ENCODE measurements at places on chromosomes 1 and 21.

GRCh38 chr1:207251066-207251465 lies 70.4 kb upstream of the CD55 start:
- DNase-seq = no peak

DNA sequence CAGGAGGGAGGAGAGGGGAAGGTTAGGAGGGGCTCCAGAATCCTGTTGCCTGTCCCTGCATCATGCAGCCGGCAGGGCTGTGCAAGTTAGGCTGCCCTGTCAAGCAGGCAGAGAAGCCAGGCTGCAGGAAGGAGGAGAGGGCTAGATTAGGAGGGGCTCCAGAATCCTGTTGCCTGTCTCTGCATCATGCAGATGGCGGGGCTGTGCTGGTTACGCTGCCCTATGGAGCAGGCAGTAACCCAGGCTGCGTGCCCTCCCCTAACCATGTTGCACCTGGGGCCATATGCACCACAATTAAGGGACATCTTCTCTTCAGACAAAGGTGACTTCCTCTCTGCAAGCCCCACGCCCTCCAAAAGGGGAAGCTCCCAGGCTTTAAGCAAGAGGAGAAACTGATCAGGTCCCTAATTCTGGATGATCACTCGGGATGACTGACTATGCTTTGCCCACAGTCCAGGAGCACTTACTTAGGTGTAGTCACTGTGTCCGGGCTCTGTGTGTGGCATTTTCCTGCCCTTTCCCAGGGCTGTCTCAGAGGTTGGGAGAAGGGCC lies 457.4 kb downstream of the SETD4 start:
- no peak for DNase-seq

- DNase-seq = no peak
Measured at GRCh38 chr1:55352080-55352810, 137.1 kb upstream of the USP24 start.

- DNase-seq = no peak
Measured at GRCh38 chr21:38527737-38528136, 29.5 kb upstream of the ERG start.

DNA sequence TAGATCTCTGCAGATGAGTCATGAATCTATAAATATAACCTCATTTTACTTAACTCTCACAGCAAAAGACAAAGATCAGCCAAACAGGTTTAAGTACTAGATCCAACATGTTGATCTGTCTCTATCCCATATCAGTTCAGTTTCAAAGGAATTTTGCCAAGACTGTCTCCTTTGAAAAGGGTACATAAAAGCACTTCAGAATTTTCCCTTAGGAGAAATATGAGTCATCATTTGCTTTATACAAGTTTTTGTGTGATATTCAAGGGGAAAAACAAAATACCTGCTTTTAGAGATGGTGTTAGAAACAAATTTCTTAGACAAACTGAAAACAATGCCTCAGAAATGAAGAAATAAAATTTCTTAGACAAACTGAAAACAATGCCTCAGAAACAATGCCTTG lies 73.5 kb upstream of the LRRC7 start:
- DNase-seq = no peak

DNA sequence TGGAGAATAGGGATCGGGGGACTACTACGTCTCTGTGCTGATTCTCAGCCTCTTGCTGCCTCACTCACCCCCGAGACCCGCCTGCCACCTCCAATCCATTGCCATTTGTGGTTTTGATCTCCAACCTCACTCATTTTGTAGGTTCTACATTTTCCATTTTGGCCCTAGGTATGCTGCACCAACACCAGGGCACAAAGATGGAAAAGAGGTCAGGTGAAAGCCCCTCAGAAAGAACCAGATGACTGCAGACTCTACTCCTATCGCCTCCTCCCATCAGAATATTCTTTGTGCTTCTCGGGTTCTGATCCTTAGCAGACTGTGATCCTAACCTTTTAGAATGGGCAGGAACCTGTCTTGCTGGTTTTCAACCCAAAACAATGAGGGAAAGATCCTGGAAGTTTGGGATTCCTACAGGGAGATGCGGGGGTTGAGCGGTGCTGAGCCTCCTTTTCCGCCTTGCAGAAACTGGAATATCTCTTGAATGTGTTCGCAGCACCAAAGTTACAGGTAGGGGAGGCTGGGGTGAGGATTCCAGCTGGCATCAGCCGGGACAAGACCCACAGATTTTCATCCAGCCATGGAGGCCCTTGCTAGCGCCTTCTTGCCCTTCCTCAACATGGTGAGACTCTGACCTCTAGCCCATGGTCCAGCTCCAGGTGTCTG lies 53.1 kb downstream of the RHBG start:
- DNase-seq = no peak

DNA sequence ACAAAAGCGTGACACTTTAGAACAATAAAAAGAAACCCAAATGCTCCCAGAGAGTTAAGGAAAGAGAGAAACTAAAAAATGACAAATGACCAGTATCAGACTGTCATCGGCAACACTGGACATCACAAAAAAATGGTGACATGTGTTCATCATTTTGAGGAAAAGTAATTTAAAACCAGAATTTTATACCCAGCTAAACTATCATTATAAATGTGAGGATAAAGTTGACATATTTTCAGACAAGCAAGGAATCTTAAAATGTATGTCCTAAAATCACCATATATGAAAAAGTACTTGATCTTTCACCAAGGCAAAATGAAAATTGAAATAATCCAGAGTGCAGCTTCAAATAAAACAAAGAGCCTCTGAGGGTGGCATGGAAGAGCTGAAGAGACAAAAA lies 1.3 kb upstream of the KRTAP10-11 start:
- DNase-seq = no peak

DNA sequence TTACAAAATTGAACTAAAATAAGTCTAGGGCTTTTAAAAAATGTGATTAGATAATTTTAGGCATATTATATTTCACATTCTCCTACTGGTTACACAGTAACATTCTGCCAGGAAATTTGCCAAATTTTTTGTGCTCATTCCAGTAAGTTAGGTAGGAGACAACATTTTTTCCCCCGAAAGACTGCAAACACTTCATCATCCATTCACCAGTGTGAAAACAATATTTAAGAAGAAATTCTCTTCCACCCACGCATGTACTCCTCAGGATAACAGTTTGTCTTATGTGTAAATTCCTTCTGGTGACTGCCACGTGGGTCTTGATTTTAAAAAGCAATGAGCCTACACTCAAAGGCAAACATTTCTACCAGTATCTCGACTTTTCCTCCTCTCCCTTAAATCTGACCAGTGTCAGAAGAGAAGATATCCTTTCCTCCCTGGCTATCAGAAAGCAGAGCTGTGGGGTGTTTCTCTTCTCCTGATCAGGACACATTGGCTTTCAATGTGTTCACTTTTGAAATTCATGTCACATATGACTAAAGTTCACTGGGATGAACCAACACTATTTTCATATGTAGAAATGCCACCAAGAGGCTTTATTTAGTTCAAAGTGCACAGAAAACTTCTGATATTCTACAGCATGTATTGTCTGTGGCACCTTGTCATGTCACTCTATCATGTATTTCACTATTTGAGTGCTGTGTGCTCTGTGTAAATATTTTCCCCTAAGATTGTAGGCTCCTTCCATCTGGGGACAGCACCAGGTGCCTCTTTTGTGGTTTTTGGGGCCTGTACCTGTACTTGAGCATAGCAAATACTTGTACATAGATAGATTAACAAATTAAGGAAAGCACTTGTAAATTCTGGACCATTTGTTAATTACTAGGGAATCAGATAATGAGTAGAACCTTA lies 38.6 kb downstream of the LHX9 start:
- DNase-seq = no peak

DNA sequence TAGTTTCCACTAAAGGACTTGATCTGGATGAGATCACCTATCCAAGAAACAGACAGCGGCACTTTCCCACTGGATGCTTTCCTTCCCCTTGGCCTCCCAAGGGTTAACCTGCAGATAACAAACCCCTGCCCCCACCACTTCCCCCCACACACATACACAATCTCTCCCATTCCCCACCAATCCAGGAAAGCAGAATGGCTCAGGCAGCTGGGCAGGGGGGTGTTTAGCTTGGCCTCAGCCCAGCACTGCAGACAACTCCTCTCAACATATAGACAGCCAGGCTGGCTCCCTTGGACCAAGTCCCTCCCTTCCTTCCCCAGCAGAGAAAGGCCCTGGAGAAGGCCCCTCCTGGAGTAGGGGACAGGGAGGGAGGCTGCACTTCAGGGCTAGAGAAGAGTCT lies 24.6 kb downstream of the PLEKHA6 start:
- DNase-seq = no peak

DNA sequence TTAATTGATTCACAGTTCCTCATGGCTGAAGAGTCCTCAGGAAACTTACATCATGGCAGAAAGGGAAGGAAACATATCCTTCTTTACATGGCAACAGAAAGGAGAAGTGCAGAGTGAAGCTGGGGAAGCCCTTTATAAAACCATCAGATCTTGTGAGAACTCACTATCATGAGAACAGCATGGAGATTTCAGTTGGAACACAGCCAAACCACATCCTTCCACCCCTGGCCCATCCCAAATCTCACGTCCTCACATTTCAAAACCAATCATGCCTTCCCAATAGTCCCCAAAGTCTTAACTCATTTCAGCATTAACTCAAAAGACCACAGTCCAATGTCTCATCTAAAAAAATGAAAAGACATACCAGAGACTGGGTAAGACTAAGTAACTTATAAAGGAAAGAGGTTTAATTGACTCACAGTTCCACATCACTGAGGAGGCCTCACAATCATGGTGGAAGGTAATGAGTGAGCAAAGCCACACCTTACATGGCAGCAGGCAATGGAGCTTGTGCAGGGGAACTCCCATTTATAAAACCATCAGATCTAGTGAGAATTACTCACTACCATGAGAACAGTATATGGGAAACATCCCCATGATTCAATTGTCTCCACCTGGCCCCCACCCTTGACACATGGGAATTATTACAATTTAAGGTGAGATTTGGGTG lies 105.2 kb downstream of the MRPL39 start:
- no peak for DNase-seq

DNA sequence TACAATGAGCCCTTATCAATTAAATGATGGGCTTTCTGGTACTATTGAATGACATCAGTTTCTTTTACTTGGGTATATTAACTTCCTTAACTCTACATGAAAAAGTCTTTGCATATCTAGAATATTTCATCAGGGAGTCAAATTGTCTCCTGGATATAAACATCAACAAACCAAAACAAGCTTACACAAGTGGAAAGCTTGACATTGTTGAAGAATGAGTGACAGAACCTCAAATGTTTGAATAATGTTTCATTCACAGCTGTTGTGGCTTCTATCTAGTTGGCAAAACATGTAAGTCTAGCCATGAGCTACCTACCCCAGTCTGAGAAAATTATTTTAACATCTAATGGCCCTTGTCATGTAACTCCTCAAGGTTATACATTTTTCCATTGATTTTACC lies 604.8 kb upstream of the ADAMTS5 start:
- DNase-seq = no peak
